D341Med (cell line): ENCODE measurements at places on chromosomes 13 and 19.
A peak's percentile ranks its signal among the peaks of the same experiment; 100 is the strongest.

GRCh38 chr13:76703621-76704288, 182.4 kb downstream of the KCTD12 start:
- no peak for DNase-seq

- peak; percentile 89 for DNase-seq
Measured at GRCh38 chr19:5536337-5536894, 31.3 kb downstream of the TINCR start.

DNA sequence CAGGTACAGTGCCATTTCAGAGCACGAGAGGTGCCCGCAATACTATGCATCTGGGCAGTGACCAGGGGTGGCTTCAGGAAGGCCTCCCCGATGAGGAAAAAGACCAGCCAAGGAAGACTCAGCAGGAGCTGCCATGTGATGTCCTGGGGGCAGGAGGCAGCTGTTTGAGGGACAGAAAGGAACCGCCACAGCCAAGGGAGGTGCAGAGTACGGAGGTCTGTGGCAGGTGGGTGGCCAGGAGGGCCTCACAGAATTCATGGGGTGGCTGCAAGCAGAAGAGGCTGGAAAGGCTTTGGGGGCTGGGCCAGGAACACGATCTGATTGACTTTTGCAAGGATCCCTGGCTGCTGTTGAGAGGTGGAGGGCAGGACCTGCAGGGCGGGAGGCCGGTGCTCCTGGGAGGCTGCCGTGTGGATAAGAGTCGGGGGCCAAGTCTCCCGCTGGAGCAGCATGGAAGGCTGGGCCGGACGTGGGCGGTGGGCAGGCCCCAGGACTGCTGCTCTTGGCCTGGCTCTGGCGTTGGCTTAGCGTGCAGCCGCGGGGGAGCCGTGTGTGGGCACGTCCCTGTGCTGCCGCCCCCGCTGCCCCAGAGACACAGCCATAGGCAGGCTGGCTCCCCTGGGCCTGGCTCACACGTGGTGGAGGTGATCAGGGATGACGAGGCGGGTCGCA, 29.1 kb downstream of the CEBPA start:
- no peak for DNase-seq

GRCh38 chr13:112754281-112755025, 64.6 kb downstream of the ATP11A start:
- DNase-seq: no peak

DNA sequence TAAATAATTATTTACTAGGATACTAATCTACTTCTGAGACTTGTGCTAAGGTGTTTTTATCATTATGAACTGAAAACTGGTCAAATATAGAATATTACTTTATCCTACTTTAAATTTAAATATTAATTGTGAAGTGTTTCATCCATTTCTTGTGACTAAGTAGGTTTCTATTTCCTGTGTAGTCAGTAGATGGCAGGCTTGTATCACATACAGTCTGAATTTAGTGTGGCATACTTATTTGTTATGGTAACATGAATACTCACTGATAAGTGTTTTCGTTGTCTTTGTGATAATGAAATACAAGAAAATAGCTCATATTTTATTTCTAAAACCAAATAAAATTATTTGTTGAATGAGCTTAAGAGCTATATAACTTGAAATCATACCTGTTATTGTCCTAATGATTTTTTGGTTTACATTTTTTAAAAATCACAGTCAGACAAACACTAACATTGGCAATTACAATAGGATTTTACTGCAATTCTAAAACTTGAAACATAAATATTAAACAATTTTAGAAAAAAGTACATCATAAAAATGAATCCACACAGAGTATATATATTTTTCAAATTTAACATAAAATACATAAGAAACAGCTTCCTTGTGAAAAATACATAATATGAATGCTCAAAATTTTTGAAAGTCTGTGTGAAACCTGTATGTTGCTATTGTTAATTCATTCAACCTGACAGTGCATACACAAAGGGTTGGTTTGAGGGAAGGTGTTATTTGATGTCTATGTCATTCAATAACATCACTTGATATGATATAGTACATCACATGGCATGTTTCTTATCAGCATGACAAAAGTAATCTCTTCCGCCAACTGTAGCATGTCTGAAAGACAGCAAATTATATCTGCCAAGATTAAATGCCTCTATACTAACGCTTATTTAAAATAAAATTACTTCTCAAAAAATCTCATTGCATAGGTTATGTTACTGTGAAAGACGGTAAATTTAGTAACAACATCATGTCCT, 904.8 kb upstream of the PCDH20 start:
- DNase-seq: peak; percentile 26

DNA sequence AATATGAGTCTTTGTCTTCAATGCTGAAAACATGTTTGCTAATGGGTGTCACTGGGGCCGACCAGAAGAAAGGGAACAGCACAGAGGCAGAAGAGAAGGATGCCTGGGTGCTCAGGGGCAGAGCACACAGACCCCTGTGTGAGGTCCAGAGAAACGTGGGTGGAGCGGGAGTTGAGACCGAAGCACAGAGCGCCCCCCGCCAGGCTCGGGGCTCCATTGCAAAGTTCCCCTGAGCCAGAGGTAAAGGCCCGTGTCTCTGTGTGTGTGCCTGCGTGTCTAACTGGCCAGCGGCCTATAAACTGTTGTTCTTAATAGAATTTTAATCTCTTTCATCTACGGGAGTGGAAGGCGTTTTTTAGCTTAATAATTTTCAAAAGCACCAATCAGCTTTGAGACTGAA, 343.1 kb downstream of the TEX29 start:
- DNase-seq: no peak

DNA sequence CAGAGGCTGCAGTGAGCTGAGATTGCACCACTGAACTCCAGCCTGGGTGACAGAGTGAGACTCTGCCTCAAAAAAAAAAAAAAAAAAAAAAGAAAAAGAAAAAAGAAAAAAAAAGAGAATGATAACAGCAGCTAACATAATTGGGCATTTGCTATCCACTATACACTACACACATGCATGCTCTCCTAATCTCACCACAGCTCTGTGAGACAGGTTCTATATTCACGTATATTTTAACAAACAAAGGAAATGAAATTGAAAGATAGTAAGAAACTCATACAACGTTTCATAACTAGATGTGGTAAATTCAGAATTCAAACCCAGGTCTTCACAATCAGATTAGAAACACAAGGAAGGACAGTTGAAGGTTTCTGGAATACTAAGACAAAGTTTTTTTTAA, 265.7 kb downstream of the DIAPH3 start:
- no peak for DNase-seq

DNA sequence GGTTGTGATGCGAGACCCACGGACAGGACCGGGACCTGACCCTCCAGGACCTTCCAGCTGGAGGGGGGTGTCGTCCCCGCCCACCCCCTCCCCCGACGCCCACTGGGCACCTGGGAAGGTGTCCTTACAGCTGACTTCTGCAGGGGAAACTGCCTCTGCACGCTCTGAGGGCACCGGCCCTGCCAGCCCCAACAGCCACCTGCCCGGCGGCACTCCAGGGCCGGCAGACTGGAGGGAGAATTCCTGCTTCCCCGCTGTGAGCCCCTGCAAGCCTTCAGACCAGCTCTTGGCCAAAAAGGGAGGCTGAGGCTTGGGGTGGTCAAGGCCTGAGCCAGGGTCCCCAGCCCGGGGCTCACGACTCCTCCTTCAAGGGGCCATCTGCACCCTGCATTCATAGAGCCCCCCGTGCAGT, 1.2 kb downstream of the CNN2 start:
- DNase-seq: no peak

DNA sequence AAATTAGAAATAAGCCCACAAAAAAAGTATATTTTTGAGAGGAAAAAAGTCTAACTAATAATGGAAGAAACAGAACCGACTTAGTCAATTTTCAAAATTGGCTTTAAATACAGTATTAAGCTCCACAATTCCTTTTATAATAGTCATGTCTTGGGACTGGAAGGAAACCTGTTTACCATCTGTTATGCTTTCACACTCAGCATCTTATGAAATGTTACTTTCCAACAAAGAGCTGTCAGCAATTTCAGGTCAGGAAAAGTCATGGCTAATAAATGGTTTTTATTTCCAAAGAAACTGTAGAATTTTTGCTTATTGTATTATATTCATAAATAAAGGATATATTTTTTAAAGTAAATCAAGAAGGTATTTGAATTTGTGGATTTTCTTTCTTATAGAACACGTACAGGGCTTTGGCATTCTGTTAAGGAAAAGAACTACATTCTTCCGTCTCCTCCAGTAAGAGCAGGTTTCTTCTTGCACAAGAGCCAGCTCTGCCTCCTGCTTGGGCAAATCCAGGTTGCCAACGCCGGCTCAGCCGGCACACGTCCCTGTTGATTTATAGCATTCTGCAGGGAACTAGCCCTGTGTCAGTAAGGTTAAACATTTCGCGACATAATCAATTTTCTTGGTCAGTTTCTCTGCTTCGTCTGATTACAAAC, 52.9 kb upstream of the GPR12 start:
- DNase-seq: no peak

GRCh38 chr13:112940236-112940635, 28.8 kb upstream of the MCF2L start:
- DNase-seq: no peak
